ENCODE measurements at places on chromosomes 7 and 10.

DNA sequence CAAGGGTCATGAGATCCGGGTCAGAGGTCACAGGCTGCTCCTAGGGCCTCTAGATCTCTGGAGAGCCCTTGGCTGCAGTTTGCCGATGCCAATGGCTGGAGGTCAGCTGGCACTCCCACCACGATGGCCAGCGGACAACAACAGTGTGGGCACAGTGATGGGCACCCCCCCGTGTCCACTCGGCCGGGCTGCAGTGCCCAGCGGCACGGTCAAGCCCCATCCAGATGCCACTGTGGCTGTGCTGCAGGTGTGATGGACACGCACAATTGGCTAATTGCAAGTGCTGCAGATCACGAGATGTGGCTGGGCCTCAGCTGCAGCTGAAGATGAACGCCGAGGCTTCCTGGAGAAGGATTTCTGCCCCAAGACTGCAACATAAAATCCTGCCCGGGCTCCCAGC is 80.7 kb downstream of the PDGFA start:
- DNase-seq = no peak

DNA sequence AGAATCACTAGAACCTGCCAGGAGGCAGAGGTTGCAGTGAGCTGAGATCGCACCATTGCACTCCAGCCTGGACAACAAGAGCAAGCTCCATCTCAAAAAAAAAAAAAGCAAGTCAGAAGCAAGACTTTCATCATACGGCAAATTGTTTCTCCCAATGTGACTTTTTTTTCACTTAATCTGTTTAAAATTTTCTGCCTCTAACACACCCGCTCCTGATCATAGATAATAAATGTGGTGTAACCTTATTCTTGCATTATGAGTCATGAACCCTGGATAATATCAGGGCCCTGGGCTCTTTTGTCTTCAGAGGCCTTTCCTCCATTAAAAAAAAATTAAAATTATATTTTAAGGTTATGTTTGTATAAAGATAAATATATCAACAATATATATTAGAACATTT is 111.4 kb upstream of the JCAD start:
- DNase-seq = no peak

DNA sequence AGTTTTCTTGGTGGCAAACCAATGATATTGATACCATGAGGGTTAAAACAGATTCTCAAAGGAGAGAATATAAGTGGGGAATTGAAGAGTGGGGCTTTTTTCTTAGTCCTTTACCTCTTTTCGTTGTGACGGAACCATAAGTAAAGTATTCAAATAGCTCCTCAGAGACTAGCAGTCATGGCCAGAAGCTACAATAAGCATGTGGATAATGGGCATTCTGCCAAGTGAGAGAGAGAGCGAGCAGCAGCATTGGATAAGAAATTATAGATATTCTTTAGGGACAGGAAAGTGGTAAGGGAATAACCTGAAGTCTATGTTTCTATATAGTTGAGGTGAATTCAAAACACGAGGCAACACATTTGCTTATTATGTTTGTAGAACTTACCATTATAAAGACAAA is 235.1 kb downstream of the SEMA3E start:
- no peak for DNase-seq

DNA sequence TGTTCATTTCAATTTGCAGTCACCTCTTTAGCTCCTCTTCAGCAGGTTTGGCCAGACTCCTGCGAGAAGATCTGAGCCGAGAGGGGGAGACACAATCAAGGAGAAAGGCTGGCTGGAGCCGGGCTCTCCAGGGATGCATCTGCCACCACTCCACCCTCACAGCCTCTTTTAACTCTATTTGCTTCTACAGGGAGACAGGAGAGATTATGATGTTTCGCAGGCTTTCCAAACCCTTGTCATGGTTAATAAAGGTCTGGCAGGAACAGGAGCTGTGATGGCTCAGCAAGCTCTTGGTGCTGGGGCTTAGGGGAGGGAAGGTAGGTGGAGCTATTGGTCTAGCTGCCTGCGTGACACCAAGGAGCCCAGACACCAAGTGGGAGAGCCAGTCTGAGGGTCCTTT is 448.1 kb upstream of the PODXL start:
- DNase-seq = no peak

DNA sequence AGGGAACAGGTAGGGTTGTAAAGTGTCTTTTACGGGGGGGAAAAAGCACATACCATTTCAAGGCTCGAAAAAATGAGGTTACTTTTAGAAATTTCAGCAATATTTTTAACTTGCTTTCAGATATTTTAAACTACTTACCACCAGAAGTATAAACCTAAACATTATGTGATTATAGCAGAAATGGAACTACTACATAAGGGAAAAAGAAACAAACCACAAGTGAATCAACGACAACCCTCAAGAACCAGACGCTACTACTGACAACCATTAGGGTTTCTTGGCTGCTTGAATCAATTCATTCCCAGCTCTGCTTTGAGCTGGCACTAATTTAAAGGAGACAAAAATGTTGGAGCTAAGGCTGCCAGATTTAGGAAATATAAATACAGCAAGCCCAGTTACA is 80.1 kb downstream of the ZFAND4 start:
- DNase-seq = no peak

- no peak for DNase-seq
These were observed 215.4 kb downstream of the CCDC7 start for GRCh38 chr10:32661346-32661745.

GRCh38 chr7:99898836-99899235 is 20.5 kb downstream of the TRIM4 start:
- no peak for DNase-seq

DNA sequence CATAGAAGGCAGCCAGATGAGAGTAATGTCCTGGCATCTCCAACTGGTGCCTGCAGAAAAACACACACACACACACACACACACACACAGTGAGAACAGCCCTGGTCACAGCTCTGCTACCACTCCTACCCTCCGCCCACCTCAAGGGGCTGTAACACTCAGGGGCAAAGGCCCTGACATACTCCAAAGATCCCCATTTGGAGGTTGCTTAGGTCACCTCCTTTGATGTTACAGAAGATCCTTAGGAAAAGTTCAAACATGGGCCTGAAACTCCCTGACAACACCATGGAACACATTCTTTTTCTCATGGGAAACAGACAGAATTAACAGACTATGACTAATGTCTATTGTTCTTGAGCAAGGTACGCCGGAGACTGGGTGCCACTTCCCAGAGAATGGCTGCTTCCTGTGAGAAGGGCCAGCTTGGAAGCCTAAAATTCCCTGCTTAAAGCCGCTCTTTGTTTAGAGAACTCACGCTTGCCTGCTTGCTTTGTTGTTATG is 27.7 kb downstream of the DENND11 start:
- no peak for DNase-seq

- no peak for DNase-seq
These were observed 1.3 kb downstream of the GLI3 start for GRCh38 chr7:42235741-42236161.

- DNase-seq = no peak
These were observed 45.0 kb upstream of the STK17A start for GRCh38 chr7:43537765-43538403.

- no peak for DNase-seq
These were observed 20.8 kb upstream of the ALOX5 start for GRCh38 chr10:45353186-45353585.

DNA sequence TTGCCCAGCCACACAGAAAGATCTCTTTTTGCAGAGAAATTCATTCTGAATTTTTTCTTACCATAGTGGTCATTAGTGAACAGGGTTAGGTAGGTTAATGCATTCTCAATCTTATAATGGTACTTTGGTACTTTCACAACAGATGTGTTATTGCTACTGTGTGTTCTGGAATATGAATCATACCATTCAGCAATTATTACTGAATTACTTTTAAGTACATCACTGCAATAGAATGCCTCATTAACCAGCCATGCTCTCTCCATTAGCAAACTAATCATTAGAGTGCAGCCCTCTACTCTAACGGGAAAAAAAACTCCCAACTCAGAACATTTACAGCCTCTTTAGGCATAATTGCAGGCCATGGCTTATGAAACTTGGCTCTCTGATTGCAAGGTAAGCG is 102.1 kb downstream of the DOCK4 start:
- no peak for DNase-seq

Data from stimulated activated CD8-positive, alpha-beta memory T cell treated with anti-CD3 and anti-CD28 coated beads, Interleukin-4, amount 100 ng/mL, for 1 hour (primary cell).